Stromal cell of bone marrow (primary cell): ENCODE measurements at places on chromosomes 12 and 14.
A peak's percentile ranks its signal among the peaks of the same experiment; 100 is the strongest.

- DNase-seq = no peak
Measured at GRCh38 chr14:105445901-105446845, 26.5 kb downstream of the MTA1 start.

- DNase-seq = no peak
Measured at GRCh38 chr12:132413931-132414588, 75.9 kb upstream of the FBRSL1 start.

DNA sequence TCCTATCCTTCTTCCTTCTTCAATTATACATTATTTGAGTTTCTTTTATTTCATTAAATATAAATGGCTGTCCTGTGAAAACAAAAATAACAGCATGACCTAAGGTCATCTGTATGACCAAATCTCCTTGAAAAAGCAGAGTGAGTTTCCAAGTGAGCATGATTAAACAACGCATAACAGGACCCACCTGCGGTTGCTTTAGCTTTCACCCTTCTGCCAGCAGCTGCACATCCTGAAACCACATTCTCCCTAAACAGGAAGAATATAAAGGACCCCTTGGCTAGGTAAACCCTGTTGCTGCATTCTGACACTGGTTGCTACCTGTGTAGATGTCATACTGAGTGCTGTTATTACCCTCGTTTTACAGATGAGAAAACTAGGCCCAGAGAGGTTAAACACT is 42.8 kb upstream of the CPM start:
- DNase-seq = no peak

DNA sequence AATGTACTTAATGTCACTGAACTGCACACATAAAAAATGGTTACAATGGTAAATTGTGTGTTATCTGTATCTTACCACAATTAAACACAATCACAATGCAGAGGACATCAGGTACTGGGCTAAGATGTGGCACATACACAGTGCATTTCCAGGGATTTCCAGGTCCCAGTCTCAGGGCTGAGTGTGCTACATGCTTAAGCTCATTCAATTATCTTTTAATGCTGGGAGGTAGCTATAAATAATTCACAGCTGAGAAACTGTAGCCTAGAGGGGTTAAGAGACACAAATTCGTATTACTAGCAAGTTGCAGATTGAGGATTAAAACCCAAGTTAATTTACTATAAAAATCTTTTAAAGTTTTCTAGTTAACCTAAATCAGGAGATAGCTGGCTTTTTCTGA is 67.1 kb downstream of the CRACR2A start:
- DNase-seq = no peak

DNA sequence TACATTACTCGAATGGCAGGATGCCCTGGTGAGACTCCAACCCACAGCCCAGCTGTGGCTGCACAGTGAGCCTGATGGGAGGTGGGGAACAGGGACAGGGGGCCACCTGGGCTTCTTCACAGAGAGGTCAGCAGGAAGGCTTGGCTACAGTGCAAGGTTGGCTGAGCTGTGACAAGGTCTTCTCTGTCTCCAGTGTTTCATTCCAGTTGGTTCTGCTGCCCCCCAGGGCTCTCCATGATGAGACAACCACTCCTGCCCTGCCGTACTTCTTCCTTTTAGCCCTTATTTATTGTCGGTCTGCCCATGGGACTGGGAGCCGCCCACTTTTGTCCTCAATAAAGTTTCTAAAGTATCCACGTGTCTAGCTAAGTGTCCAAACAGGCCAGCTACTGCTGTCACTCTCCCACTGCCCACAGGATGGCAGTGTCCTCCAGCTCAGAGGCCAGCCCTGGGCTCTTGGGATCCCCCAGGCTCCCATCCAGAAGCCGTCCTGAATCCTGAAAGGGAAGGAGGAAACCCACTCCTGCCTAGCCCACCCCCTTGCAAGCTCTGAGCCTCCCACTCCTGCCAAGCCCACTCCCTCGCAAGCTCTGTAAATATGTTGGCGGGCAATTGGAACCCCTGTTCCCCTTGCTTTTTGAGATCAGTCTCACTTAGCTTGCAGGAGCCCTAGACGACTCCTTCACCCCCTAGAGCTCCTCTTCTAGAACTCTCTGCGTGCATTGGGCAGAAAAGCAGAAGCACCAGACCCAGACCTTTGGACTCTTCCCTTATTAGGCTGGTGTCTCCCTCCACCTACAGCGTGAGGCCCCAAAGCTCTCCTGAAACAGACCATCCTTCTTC is 5.4 kb downstream of the C1QL4 start:
- DNase-seq = peak; percentile 51

DNA sequence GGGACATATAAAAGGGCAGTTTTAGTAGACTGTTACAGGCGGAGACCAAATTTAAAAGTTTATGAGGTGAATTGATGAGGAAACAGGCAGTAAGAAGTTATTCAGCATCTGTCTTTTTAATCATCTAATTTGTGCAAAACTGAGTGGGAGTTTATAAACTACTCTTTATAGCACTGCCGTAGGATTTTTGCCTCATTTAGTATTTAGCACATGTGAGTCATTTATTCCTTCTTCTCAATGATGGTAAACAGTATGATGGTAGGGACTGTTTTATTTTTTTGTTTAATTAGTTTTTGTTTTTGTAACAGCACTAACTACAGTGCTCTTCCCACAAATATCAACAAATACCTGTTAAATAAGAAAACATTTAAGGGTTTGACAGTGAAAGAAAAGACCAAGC is 20.6 kb downstream of the TOGARAM1 start:
- no peak for DNase-seq

DNA sequence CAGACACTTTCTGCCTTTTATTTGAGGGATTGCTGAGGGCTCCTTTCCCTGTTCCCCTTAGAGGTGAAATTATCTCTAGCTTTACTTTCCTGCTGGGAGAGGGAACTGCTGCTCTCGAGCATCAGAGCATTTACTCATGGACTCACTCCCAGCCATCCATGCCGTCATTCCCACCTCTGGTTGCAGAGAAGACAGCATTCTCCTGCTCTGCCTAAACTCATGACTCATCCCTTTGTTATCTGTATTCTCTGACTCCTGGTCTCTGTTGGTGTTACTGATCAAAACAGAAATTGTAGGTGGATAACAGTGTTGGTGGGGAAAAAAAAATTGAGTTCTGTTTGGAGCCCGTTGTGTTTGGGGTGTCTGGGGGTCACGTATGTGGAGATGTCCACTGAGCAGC is 159.3 kb downstream of the TTC8 start:
- DNase-seq = no peak

DNA sequence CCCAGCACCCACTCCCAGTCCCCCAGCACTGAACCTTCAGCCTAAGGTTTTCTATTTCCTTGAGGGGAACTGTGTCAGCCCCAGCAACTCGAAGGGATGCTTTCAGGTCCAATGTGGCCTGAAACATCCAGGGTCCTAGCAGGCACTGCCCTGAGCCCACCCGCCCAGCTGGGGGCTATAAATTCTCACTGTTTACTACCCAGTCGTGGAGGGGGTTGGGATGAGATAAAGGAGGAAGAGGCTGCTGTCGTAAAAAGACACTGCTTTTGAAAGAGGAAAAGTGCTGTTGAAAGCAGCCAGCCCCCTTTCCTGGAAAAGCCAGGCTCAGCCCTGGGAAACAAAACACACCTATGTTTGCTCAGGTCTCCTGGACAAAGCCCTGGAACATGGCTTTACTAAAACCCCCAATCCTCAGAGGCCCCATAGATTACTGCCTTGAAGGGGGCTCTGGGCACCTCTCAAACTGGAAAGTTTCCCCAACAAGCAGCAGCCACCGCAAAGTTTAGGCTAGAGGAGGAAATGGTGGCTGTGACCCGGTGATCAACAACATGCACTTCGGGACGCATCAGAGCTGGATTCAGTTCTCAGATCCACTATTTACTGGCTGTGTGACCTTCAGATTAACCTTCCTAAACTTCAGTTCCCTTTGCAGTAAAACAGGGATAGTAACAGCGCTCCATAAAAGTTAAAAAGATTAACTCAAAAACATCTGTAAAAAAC is 51.0 kb downstream of the ACTN1 start:
- DNase-seq = no peak

DNA sequence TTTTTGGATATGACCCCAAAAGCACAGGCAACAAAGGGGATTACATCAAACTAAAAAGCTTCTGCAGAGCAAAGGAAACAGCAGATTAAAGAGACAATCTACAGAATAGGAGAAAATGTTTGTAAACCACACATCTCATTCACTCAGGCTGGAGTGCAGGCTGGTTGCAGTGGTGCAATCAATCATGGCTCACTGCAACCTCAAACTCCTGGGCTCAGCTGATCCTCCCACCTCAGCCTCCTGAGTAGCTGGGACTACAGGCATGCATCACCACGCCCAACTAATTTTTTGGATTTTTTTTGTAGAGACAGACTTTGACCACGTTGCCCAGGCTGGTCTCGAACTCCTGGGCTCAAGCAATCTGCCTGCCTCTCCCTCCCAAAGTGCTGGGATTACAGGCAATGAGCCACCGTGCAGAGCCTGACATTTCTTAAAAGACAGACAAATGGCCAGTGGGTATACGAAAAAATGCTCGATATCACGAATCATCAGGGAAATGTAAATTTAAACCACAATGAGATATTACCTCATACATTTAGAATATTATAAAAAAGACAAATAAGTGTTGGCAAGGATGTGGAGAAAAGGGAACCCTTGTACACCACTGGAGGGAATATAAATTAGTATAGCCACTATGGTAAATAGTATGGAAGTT is 9.8 kb downstream of the NCKAP5L start:
- DNase-seq = no peak

- DNase-seq = no peak
Measured at GRCh38 chr14:26925876-26926584, 328.2 kb upstream of the NOVA1 start.

- DNase-seq = no peak
Measured at GRCh38 chr12:79194595-79194994, 330.0 kb downstream of the SYT1 start.

- no peak for DNase-seq
Measured at GRCh38 chr12:18750085-18750484, 12.2 kb downstream of the CAPZA3 start.

DNA sequence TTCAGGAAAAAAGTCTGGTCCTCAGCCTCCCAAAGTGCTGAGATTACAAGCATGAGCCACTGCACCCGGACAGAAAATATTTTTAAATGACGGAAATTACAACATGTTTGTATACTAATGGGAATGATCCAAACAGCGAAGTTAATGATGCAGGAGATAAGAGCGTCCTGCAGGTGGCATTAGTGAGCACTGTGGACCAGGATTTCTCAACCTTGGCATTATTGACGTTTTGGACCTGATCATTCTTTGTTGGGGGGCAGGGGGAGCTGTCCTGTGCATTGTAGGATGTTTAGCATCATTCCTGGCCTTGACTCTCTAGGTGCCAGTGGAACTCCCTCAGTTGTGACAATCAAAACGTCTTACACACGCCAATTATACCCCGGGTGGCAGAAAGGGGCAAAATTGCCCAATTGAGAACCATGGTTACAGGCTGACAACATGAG is 34.1 kb downstream of the SCFD1 start:
- peak; percentile 9 for DNase-seq

DNA sequence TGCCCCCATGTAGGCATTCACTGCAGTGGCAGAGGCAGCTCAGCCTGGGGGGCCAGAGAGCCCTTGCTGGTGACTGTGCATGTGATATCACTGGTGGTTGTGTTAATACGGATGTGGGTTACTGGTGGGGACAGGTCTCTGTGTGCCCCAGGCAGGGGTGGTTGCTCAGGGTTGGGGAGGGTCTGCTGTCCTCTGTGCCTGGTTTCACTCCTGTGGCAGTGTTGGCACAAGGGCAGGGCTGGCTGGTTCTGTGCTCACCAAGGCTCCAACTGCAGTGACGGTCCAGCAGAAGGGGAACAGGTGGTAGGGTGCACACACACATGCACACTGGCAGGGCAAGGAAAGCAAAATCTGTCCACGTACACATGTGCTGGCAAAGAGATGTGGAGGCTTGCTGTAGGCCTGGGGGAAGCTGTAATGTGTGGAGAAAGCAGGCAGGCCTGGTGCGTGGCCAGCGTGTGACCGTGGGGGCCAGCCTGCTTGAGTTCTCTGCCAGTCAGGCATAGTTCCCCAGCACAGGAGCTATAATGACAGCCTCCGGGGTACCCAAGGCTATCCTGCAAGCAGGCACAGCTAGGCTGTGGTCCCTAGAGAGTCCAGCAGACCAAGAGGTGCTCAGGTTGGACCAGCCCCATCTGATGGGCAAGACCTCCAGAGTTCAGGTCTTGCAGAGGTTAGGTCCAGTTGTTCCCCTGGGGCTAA is 254.6 kb downstream of the FBXL14 start:
- no peak for DNase-seq

GRCh38 chr14:34629657-34630529 is at the start of gene SNX6:
TSS of gene SNX6 (minus strand) at chr14:34630148. CDS start at chr14:34630116, 32 bp downstream.
- DNase-seq = peak; percentile 53

- DNase-seq = no peak
Measured at GRCh38 chr14:69354383-69355153, 43.5 kb downstream of the ERH start.

DNA sequence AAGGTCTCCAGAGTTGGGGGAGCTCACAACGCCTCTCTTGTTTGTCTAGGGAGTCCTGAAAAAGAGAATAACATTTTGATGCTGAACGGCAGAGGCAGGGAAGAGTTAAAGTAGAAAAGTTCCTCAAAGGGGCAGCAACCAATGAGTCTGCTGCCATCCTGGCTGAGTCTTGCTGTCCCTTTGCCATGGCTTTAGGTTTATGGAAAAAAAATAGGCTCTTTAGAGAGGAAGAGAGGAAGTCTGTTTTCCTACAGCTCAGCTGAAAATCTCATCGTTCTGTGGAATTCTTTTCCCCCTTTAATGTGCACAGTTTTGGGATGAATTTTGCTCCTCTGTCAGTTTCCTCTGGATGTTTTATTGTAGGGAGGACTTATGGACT is 314.8 kb upstream of the TBX3 start:
- no peak for DNase-seq

DNA sequence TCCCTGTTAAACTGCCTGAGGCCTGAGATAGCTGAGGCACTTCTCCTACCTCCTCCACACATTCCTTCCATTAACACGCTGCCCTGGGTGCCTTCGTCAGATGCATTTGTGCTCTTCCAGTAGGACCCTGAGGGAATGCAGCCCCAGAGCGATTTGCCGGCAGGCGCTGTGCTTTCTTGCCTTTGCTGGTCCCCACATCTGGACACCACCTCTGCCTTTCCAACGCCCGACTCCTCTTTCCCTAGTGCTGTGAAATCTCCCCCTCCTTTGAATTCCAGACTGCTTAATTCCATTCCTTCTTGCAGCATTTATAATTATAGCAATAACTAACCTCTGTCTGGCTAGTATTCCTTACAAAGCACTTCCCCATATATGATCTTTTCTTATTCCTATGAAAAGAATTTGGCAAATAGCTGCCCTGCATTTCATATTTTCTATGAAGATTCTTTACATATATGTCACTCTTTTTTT is 88.4 kb downstream of the C12orf75 start:
- DNase-seq = no peak

DNA sequence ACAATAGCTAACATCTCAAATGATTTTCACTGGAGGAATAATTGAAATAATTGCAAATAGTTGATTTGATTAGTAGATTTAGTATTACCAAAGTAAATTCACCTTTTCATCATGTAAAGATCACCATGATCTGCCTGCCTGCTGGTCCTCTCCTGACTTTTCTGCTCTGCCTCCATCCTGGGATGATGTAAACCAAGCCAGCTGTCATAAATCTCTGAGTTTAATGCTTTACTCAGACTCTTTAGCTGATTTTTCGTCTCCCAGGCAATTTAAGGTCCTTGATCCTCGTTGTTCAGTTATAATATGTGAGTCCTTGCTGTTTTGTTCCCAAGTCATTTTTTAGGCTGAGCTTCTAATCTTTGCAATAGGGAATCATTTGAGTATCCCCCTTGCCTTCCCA is 138.0 kb downstream of the ANO4 start:
- DNase-seq = no peak

GRCh38 chr14:100549834-100550625 is 37.2 kb downstream of the BEGAIN start:
- no peak for DNase-seq

GRCh38 chr12:125124320-125124966 is 59.2 kb downstream of the AACS start:
- DNase-seq = no peak

GRCh38 chr14:64598404-64598803 is 48.6 kb downstream of the PPP1R36 start:
- no peak for DNase-seq
